T-helper 17 cell (primary cell): ENCODE measurements at places on chromosomes 5 and 9. TPM values are rescaled to one million over a fixed set of nuclear protein-coding genes. Genes with fewer than 3 reads are reported as not detected.

DNA sequence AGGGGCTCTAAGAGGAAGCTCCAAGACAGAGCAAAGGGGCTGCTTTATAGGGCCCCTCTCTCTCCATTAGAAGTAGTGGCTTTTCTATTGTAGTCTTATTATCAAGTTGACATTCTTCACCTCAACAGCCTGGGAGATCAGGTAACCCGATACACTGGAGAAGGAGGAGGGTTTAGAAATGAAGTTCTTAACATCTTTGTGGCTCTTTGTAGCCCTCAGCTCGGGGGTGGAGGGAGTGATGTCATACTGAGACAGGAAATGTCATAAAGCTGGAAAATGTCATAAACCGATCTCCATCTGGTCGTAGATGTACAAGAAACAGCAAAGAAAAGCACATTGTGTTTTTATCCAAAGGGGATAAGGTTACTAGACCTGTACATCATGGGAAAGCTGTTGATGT, 17.9 kb downstream of the PDZD2 start:
- no peak for DNase-seq

GRCh38 chr5:125786021-125786420, 637.2 kb upstream of the GRAMD2B start:
- no peak for DNase-seq

PITX1 gene
- total RNA-seq = not detected

SLIT3 gene
- not detected for total RNA-seq

TNFSF8 gene
- 47.6 TPM for total RNA-seq

SAXO1 gene
- not detected for total RNA-seq

TMEM232 gene
- total RNA-seq = 0.94 TPM
